B cell (primary cell): ENCODE measurements at places on chromosomes 6 and 20. TPM values are rescaled to one million over a fixed set of nuclear protein-coding genes. Genes with fewer than 3 reads are reported as not detected.

- no peak overlapping the region for H3K27ac ChIP-seq
- no peaks in the 10 kb centered on the region for H3K36me3 ChIP-seq
- no peak overlapping the region for H3K4me3 ChIP-seq
- no peak for DNase-seq
- H3K27me3 ChIP-seq: no peaks in the 10 kb centered on the region
These were observed 87.8 kb upstream of the CCDC28A start for GRCh38 chr6:138685781-138686180.

GRCh38 chr20:63148696-63149095 lies 67.2 kb downstream of the YTHDF1 start:
- DNase-seq: no peak
- H3K27me3 ChIP-seq: peaks cover 7% of the 10 kb centered on the region
- H3K4me1 ChIP-seq: no peaks in the 10 kb centered on the region
- no peak overlapping the region for H3K4me3 ChIP-seq
- H3K27ac ChIP-seq: no peak overlapping the region

- no peak overlapping the region for H3K4me3 ChIP-seq
- no peak for DNase-seq
- H3K27ac ChIP-seq: no peak overlapping the region
- H3K4me1 ChIP-seq: peaks cover 10% of the 10 kb centered on the region
- H3K27me3 ChIP-seq: peaks cover 12% of the 10 kb centered on the region
These were observed 117.4 kb upstream of the RPS6KA2 start for GRCh38 chr6:166744223-166745134.

DNA sequence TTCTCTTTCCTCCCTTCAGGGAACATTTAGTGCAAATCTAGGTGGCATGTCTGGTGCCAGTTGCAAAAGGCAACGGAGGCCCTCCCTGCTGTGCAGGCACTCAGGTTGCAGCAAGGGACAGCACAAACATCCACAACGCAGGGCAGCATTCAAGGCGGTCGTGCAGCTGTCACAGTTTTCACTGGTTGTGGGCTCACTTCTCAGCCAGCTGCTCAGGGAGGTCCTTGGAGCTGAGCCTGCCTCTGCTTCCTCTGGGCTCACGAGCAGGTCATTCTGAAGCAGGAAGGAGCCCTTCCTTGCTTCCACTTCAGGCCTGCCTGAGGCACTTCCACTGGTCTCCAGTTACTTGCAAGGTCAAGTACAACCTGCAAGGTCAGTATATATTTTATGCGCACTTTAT lies 3.8 kb upstream of the NPEPL1 start:
- DNase-seq: no peak
- no peaks in the 10 kb centered on the region for H3K27me3 ChIP-seq
- H3K36me3 ChIP-seq: no peaks in the 10 kb centered on the region
- H3K27ac ChIP-seq: no peak overlapping the region

DNA sequence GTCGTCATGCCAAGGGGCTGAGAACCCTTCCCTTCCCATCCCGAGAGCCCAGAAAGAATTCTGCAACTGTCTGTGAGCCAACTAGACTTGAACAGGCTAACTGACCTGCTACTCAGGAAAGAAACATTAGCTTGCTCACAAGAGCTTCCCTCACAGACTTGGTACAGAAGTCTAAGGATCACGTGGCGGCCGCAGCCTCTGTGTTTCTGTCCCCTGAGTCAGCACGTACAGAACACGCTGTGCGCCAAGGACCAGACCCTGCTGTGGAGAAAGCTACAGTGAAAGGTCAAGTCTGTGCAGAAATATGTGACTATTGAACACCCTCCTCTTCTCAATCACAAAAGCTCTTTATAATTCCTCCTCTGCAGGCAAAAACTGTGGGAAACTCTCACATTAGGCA lies 151.3 kb upstream of the QKI start:
- H3K4me3 ChIP-seq: no peak overlapping the region
- DNase-seq: no peak
- peaks cover 8% of the 10 kb centered on the region for H3K4me1 ChIP-seq
- peaks cover 8% of the 10 kb centered on the region for H3K27me3 ChIP-seq

DNA sequence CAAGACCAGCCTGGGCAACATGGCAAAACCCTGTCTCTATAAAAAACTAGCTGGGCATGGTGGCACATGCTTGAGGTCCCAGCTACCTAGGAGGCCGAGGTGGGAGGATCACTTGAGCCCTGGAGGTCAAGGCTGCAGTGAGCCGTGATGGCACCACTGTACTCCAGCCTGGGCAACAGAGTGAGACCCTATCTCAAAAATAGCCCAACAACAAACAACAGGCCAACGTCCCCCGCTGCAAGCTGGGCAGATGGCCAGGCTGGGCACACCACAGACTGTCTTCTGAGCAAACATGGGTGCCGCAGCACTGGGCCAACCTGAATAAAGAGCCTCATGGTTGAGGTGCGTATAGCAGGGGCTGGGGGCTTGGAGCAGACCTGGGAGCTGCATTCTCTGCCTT lies 46.6 kb upstream of the SRF start:
- no peak overlapping the region for H3K4me3 ChIP-seq
- no peaks in the 10 kb centered on the region for H3K36me3 ChIP-seq

DNA sequence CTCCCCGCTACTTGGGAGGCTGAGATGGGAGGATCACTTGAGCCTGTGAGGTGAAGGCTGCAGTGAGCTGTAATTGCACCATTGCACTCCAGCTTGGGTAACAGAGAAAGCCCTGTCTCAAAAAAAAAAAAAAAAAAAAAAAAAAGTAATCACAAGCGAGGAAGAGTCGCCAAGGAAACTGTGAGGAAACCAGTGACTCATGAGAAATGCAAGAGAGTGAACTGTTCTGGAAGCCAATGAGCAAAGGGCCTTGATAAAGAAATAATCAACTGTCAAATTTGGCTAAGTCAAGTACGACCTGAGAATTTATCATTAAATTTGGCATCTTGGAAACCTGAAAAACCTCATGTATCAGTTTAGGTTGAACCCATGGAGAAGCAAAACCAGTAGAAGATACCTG lies 16.1 kb upstream of the LAMP5 start:
- H3K27me3 ChIP-seq: peaks cover 3% of the 10 kb centered on the region
- H3K36me3 ChIP-seq: no peaks in the 10 kb centered on the region
- no peak for DNase-seq
- no peak overlapping the region for H3K27ac ChIP-seq
- peaks cover 6% of the 10 kb centered on the region for H3K4me1 ChIP-seq
- H3K4me3 ChIP-seq: no peak overlapping the region

GRCh38 chr6:45714741-45715507 lies 300.7 kb downstream of the CLIC5 start:
- no peaks in the 10 kb centered on the region for H3K27me3 ChIP-seq
- no peak overlapping the region for H3K4me3 ChIP-seq
- peak; percentile 75 for DNase-seq
- no peaks in the 10 kb centered on the region for H3K36me3 ChIP-seq
- peaks cover 6% of the 10 kb centered on the region for H3K4me1 ChIP-seq
- H3K27ac ChIP-seq: no peak overlapping the region

- H3K27ac ChIP-seq: no peak overlapping the region
- no peaks in the 10 kb centered on the region for H3K27me3 ChIP-seq
- DNase-seq: no peak
- no peaks in the 10 kb centered on the region for H3K4me1 ChIP-seq
These were observed 116.9 kb downstream of the TMEM242 start for GRCh38 chr6:157206359-157206815.

DNA sequence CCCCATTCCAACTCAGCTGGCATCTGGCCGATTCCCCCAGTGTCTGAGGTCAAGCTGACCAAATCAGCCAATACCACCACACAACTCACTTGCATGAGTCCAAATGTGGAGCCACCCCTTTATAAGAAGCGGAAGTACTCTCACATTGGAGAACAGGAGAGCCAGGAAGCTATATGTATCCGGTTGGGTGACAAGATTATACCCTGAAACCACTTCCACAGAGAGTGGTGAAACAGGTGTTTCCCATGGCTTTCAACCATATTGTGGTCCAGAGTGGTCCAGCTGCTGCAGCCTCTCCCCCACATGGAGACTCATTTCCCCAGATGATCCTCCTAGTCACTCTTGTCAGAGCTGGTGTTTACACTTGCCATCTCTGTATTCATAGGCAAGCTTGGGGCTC lies 24.0 kb upstream of the SERINC1 start:
- H3K27ac ChIP-seq: no peak overlapping the region
- DNase-seq: no peak
- H3K27me3 ChIP-seq: no peaks in the 10 kb centered on the region
- H3K36me3 ChIP-seq: no peaks in the 10 kb centered on the region
- peaks cover 10% of the 10 kb centered on the region for H3K4me1 ChIP-seq
- H3K4me3 ChIP-seq: no peak overlapping the region

- no peaks in the 10 kb centered on the region for H3K27me3 ChIP-seq
- no peaks in the 10 kb centered on the region for H3K4me1 ChIP-seq
- no peaks in the 10 kb centered on the region for H3K36me3 ChIP-seq
- no peak overlapping the region for H3K27ac ChIP-seq
- no peak overlapping the region for H3K4me3 ChIP-seq
- DNase-seq: no peak
These were observed 86.2 kb downstream of the TFAP2C start for GRCh38 chr20:56715309-56715708.

GRCh38 chr20:55561259-55561658 lies 444.1 kb downstream of the CBLN4 start:
- DNase-seq: no peak
- H3K4me3 ChIP-seq: no peak overlapping the region
- H3K36me3 ChIP-seq: no peaks in the 10 kb centered on the region
- no peaks in the 10 kb centered on the region for H3K4me1 ChIP-seq
- no peak overlapping the region for H3K27ac ChIP-seq

GRCh38 chr20:9912858-9913434 lies 74.1 kb upstream of the PAK5 start:
- no peaks in the 10 kb centered on the region for H3K27me3 ChIP-seq
- H3K4me1 ChIP-seq: no peaks in the 10 kb centered on the region
- peak; percentile 38 for DNase-seq
- no peak overlapping the region for H3K27ac ChIP-seq

DNA sequence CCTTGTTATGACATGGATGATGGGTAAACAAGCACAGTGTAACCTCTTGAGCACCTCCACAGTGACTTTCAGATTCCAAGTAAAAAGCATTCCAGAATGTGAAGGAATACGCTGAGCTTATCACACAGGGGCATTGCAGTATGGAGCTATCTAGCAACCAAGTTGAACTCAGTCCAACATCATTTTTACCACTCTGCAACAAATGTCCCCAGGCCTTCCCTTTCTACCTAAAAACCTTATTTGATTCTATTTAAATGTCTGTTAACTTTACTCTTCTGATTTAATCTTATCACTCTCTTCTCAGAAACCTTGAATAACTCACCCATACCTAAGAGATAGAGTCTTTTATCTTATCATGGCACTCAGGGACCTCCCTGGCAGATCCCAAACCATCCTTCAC lies 195.8 kb upstream of the CDYL start:
- no peaks in the 10 kb centered on the region for H3K27me3 ChIP-seq
- no peaks in the 10 kb centered on the region for H3K36me3 ChIP-seq
- H3K4me3 ChIP-seq: no peak overlapping the region
- H3K27ac ChIP-seq: no peak overlapping the region
- no peak for DNase-seq

GRCh38 chr6:7243179-7243981 lies 69.6 kb downstream of the SSR1 start:
- peaks cover 6% of the 10 kb centered on the region for H3K4me1 ChIP-seq
- peak overlapping the region; percentile 17 for H3K27ac ChIP-seq
- H3K27me3 ChIP-seq: no peaks in the 10 kb centered on the region
- peak; percentile 77 for DNase-seq
- peaks cover 3% of the 10 kb centered on the region for H3K36me3 ChIP-seq

GRCh38 chr6:111536910-111537527 lies 54.0 kb upstream of the REV3L start:
- no peak overlapping the region for H3K27ac ChIP-seq
- no peak overlapping the region for H3K4me3 ChIP-seq
- no peaks in the 10 kb centered on the region for H3K27me3 ChIP-seq
- no peak for DNase-seq
- H3K36me3 ChIP-seq: no peaks in the 10 kb centered on the region

- no peak overlapping the region for H3K27ac ChIP-seq
- H3K27me3 ChIP-seq: no peaks in the 10 kb centered on the region
- no peak overlapping the region for H3K4me3 ChIP-seq
- H3K36me3 ChIP-seq: no peaks in the 10 kb centered on the region
- H3K4me1 ChIP-seq: no peaks in the 10 kb centered on the region
These were observed 73.5 kb upstream of the SCGN start for GRCh38 chr6:25578538-25578937.

- H3K4me3 ChIP-seq: no peak overlapping the region
- no peak for DNase-seq
- no peaks in the 10 kb centered on the region for H3K36me3 ChIP-seq
- H3K27me3 ChIP-seq: no peaks in the 10 kb centered on the region
- H3K27ac ChIP-seq: no peak overlapping the region
These were observed 175.7 kb downstream of the VEGFA start for GRCh38 chr6:43945768-43946080.

DNA sequence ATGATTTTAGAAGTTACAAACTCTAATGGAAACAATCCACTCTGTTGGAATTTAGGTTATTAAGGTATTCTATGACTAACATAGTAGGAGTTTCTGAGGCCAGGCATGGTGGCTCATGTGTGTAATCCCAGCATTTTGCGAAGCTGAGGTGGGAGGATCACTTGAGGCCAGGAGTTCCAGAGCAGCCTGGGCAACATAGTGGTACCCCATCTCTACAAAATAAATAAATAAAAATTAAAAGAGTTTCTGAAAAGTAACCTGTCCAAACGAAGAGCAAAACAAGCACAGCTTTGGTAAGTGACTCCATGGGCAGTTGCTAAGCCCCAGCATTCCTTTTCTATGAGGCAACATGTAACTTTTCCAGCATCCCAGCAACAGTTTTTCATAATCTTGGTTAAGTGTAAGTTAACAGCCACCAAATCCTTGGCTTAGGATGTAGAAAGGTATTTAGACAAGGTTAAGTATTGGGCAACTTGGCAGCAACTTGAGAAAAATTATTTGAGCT lies 86.3 kb downstream of the SOX4 start:
- no peak overlapping the region for H3K27ac ChIP-seq
- H3K4me3 ChIP-seq: no peak overlapping the region
- no peaks in the 10 kb centered on the region for H3K36me3 ChIP-seq

- no peaks in the 10 kb centered on the region for H3K27me3 ChIP-seq
- DNase-seq: peak; percentile 71
- H3K36me3 ChIP-seq: no peaks in the 10 kb centered on the region
- no peak overlapping the region for H3K4me3 ChIP-seq
These were observed 23.0 kb upstream of the CD24 start for GRCh38 chr6:106997392-106998158.

DNA sequence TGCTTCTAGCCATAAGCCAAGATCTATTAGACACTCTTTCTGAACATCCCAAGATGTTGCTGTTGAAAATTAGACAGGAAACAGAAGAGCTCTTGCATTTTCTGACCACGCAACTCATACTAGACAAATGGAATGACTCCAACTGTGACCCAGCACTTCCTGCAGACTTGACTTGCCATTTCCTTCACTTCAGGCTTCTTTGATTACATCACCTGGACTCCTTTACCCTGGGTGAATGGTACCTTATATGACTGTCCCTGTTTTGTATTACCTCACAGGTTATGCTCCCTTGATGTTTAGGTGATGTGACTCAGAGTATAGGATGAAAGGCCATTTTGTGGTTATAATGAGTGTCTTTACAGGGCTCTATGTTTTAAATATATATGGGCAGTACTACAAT lies 236.1 kb downstream of the BMP2 start:
- no peaks in the 10 kb centered on the region for H3K36me3 ChIP-seq
- H3K4me3 ChIP-seq: no peak overlapping the region
- H3K4me1 ChIP-seq: no peaks in the 10 kb centered on the region
- no peak for DNase-seq
- no peaks in the 10 kb centered on the region for H3K27me3 ChIP-seq

COL21A1 gene
- total RNA-seq: not detected in 2 replicates

OR2H2 gene
- total RNA-seq: not detected in 2 replicates

DLL1 gene
- total RNA-seq: 4.5 and 6.8 TPM in 2 replicates

SLC35A1 gene
- 15.1 and 15.6 TPM in 2 replicates for total RNA-seq

RNASET2 gene
- total RNA-seq: 293 and 302 TPM in 2 replicates

FAM184A gene
- total RNA-seq: 0.27 and 0.54 TPM in 2 replicates

GPR6 gene
- not detected in 2 replicates for total RNA-seq

RAB44 gene
- 0.15 and 0.19 TPM in 2 replicates for total RNA-seq

ZKSCAN4 gene
- total RNA-seq: 10.9 and 12.1 TPM in 2 replicates

MEP1A gene
- not detected in 2 replicates for total RNA-seq

CCDC170 gene
- total RNA-seq: not detected in 2 replicates

NKAIN2 gene
- total RNA-seq: not detected in 2 replicates

KCNB1 gene
- 0.05 and 0.12 TPM in 2 replicates for total RNA-seq
